ENCODE measurements at places on chromosomes 3 and 15. TPM values are rescaled to one million over a fixed set of nuclear protein-coding genes. Genes with fewer than 3 reads are reported as not detected.
A peak's percentile ranks its signal among the peaks of the same experiment; 100 is the strongest.

DNA sequence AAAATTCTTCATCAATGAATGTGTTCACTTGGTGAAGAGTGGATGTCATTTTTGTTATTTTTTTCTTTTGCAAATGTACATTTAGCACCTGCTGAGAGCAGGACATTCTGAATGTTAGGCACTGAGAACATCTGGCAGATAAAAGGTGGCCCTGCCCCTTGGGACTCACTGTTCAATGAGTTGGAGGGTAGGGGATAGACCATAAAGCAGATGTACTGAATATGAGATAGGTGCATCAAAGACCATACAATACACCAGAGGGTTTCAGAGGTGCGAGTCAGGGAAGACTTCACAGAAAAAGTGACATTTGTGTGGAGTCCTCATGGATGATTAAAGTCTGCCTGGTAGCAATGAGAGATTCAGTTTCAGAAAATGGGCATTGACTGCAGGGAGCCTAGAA is 34.2 kb downstream of the EEFSEC start:
- no peak for DNase-seq

Gene SCG3
- total RNA-seq, result not detected

DNA sequence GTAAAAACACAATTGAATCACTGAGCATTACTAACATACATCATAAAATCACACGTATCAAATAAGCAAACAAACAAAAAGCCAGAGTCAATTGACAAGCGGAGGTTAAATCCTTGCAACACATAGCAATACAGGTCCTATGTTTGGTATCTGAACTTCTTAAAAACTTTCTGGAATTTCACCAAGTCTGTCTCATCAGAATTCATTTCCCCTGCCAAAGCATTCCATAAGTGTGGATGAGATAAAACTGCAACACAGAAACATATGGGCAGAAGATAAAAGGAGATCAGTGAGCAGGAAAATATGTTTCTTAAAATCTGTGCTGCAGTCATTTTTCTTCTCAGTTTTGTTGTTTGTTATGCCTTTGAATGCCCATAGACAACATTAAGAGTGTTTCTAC is 1155.5 kb downstream of the TBL1XR1 start:
- DNase-seq, result peak; percentile 62

GRCh38 chr3:167734498-167735232 is at the start of gene PDCD10:
Gene PDCD10 (minus strand): TSS chr3:167734892. CDS start chr3:167720157, 14,735 bp downstream.
- DNase-seq, result peak; percentile 95

Gene NUDT16
- total RNA-seq, result 9.3 TPM

Gene TTC23
- total RNA-seq, result 29.8 TPM

Gene DGKG
- total RNA-seq, result 2.9 TPM

- DNase-seq, result no peak
Measured at GRCh38 chr3:36362973-36363372, 17.3 kb upstream of the STAC start.

Gene IFT57
- total RNA-seq, result 40.4 TPM

GRCh38 chr3:161264852-161265251 is 43.7 kb downstream of the NMD3 start:
- no peak for DNase-seq

DNA sequence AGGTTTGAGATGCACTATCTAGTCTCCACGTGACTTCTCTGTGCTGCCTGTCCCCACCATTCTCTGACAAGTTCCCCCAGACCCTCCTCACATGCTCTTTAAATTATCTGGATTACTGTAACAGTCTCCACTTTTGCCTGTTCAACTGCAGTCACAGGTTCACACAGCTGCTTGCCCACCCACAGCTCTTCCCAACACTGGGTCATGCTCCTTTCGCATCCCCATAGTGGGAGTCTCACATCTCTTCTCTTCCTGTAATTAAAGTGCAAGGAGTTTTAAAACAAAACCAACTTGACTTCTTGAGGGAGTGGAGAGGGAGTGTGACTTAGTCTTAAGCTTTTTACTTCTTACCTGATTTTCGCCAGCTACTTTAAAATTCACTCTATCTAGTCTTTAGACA is 178.8 kb downstream of the PLCL2 start:
- DNase-seq, result no peak

- peak; percentile 73 for DNase-seq
Measured at GRCh38 chr15:94263341-94264273, 32.2 kb downstream of the MCTP2 start.

Gene KCNMB2
- total RNA-seq, result 3.4 TPM

DNA sequence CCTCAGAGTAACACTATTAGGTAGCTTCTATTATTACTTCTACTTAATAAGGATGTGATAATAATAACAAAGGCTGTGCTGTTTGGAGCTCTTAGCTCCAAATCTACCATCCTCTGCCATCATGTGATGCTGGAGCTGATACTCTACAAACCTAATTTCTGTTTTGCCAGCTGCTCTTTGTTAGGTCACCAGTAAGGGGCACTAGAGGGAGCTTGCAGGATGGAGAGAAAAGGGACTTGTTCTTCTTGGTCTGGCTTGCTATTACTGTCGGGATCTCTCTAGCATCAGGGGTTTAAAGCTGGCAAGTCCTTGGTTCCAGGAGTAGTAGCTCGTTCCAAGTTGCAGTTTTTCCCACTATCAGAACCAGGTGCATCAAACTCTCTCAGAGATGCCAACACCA is 194.9 kb upstream of the KBTBD8 start:
- DNase-seq, result no peak

DNA sequence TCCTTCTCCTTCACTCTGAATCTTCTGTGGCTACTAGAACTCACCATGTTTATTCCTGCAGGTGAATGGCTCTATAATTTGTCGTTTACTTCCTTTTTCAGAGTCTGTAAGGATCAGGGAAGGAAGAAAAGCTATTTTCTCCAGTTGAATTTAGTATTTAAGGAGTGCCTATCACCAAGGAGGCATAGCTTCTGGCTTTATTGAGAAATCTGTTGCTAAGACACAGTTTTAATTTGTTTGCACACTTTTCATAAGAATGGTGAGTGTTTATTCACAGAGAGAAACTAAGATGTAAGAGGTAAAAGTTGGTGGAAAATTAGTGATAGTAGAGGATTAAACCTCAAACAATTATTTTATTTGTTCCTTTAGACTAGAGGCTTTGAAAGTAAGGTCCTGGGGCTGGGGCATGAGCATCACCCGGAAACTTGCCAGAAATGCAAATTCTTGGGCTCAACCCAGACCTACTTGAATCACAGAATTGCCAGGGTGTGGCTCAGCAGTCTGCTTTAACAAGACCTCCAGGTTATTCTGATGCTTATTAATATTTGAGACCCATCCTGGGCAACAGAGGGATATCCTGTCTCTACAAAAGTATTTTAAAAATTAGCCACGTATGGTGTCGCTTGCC is 461.3 kb downstream of the AGBL1 start:
- no peak for DNase-seq

Gene SERPINI2
- total RNA-seq, result not detected

DNA sequence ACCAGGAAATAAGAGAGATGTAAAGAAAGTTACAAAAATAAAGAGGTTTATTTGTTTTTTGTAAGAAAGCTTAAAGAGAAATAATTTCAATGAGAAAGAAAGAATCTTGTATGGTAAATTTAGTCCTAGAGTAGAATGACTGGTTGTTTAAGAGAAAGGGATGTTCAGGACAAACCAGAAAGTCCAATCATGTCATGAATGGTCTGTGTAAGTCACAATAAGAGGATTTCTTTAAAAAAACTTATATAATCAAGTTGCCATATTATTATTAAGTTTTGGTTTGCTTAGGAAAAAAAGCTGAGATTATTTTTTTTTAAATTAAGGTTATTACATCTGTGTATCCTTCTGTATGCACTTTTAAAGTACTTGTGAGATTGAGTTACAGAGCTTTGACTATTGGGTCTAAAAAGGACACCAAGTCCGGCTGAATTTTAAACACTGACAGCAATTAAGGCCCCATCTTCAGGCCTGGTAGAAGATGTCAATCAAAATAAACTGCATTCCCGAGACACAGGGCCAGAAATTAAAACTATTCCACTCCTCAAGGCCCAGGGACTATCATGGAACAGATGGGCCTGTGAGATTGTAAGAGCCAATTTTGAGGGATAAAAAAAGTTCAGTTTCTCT is 12.2 kb downstream of the ERICH6 start:
- DNase-seq, result no peak

DNA sequence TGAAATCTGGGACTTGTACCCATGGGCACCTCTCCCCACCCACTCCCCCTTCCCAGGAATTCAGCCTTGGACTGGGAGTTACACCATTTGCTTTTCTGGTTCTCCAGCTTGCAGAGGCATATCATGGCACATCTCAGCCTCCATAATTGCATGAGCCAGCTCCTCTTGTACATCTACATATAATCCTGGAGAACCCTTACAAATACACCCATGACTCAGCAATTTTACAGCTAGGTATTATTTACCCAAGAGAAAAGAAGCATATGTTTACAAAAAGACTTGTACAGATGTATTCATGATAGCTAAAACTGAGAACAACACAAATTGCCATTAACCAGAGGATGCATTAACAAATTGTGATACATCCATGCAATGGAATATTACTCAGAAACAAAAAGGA is 58.4 kb downstream of the RPLP1 start:
- no peak for DNase-seq

DNA sequence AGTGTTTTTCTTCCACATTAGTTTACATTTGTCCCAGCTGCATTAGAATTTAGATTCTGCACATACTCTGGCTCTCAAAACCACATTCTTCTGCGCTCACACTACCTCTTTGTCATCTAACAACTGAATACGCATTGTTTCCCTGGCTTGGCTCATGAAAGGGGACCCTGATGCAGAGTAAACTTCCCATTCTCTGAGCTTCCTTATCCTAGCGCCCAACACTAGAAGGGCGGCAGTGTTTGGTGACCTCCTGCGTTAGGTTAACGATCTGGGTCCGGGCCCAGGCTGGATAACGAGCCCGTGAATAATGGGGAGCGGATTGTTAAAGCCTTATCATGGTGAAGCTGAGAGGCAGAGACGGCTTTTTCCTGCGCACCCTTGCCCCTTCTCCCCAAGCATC is 63.9 kb downstream of the ETV5 start:
- DNase-seq, result peak; percentile 25

GRCh38 chr15:55681631-55682030 is 61.3 kb downstream of the PRTG start:
- no peak for DNase-seq

Gene DNASE1L3
- total RNA-seq, result 4.1 TPM

- DNase-seq, result no peak
Measured at GRCh38 chr15:90248789-90249202, 560 bp upstream of the TTLL13 start.

DNA sequence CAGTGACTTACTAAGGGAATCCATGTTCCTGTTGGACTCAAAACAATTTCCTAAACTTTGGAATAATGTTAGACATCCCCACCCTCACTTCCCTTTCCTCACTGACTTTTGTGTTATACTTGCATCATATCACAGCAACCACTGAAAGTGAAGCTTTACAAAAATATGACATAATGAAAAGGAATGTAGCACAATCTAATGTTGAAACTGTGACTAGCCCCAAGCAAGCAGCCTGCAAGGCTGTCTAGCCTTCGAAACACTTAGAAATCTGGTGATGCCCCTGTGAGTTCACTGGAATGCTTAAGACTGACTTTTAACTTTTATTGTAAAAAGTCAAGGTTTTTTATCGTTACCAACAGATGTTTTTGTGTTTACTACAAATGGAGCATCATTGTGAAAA is 203.7 kb upstream of the ZNF385D start:
- no peak for DNase-seq

Gene CPN2
- total RNA-seq, result 0.10 TPM

- DNase-seq, result peak; percentile 35
Measured at GRCh38 chr15:22839046-22839695, 705 bp downstream of the NIPA2 start.

Gene PTPRG
- total RNA-seq, result 40.0 TPM

Gene AGBL1
- total RNA-seq, result 4.8 TPM

DNA sequence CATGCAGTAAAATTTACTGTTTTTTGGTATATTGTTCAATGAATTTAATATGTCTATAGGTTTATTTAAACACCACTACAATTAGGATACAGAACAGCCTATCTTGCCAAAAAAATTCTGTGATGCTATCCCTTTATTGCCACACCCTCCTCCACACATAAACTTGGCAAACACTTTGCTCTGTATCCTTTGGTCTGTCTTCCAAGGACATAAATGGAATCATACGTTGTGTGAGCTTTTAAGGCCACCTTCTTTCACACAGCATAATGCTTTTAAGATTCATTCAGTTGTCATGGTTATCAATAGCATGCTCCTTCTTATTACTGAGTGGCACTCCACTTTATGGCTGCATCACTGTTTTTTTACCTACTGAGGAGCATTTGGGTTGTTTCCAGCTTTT is 71.5 kb downstream of the CERS3 start:
- DNase-seq, result no peak

- no peak for DNase-seq
Measured at GRCh38 chr15:79743032-79743431, 153.8 kb downstream of the MTHFS start.

- DNase-seq, result no peak
Measured at GRCh38 chr3:37174532-37175126, at the start of gene LRRFIP2. Gene LRRFIP2 (minus strand): TSS chr3:37174582. CDS start chr3:37148983, 25,599 bp downstream.

- DNase-seq, result no peak
Measured at GRCh38 chr3:133441867-133442270, 42.0 kb downstream of the BFSP2 start.

DNA sequence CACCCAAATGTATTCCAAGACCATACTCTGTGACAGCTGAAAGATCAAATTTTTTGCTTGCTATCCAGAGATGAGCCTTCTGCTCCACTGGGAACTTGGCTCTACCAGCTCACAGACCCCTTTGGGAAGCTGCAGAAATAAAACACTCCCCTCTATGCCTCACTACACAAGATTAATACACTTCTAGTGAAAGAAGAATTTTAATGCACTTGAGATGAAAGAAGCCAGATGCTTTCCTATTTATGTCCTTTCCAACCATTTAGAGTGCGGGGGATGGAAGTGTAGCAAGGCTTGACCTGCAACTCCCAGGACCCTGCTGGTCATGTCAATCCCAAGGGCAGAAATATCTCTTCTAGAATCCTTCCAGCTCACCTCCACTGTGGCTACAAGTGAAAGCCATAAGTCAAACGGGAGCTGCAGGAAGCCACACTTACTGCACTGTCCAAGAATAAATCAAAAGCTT is 34.7 kb downstream of the ANXA2 start:
- DNase-seq, result no peak

Gene C3orf80
- not detected for total RNA-seq

Gene NPAP1
- not detected for total RNA-seq

Gene CYP11A1
- 0.69 TPM for total RNA-seq

- DNase-seq, result peak; percentile 63
Measured at GRCh38 chr3:48435774-48436476, 4.0 kb downstream of the CCDC51 start.

GRCh38 chr15:27459836-27460235 is 488.9 kb downstream of the GABRG3 start:
- DNase-seq, result no peak

- DNase-seq, result peak; percentile 18
Measured at GRCh38 chr15:71136159-71136783, 21.0 kb downstream of the THSD4 start.

Gene HSPBAP1
- total RNA-seq, result 8.0 TPM

GRCh38 chr3:10999221-11000107 is 6.9 kb downstream of the SLC6A1 start:
- no peak for DNase-seq

GRCh38 chr3:195365371-195365770 is 77.4 kb downstream of the ACAP2 start:
- no peak for DNase-seq

Data from skin of body (tissue), 3 donors.